Stimulated activated CD8-positive, alpha-beta memory T cell treated with anti-CD3 and anti-CD28 coated beads, Interleukin-15, amount 100 ng/mL, for 48 hours (primary cell): ENCODE measurements at places on chromosomes 3 and 15.

GRCh38 chr3:188286087-188286513, 132.1 kb downstream of the LPP start:
- no peak for DNase-seq

GRCh38 chr3:23376516-23377248, 173.6 kb downstream of the UBE2E2 start:
- DNase-seq: no peak

DNA sequence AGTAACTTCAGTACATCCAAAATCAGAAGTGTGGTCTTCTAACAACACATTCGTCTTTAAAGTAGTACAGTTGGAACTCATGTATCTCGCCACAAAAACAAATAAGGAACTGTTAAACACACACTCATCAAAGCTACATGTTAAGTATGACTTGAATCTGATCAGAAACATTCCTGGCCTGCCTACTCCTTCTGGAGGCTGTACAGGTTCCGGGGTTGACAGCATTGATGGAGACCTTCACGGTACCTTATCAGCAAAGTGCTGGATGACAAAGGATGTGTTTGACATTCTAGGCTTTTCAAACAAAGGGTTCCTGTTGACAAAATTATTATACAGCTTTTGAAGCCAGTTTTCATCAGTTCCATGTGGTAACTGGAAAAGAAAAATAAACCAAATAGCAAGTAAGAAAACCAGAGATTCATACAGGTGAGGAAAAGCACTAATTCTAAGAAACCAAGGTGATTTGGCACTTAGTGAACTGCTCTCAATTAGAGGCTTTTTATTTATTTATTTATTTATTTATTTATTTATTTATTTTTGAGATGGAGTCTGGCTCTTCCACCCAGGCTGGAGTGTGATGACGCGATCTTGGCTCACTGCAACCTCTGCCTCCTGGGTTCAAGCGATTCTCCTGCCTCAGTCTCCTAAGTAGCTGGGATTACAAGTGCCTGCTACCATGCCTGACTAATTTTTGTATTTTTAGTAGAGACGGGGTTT, 44.3 kb downstream of the MYO5C start:
- no peak for DNase-seq

DNA sequence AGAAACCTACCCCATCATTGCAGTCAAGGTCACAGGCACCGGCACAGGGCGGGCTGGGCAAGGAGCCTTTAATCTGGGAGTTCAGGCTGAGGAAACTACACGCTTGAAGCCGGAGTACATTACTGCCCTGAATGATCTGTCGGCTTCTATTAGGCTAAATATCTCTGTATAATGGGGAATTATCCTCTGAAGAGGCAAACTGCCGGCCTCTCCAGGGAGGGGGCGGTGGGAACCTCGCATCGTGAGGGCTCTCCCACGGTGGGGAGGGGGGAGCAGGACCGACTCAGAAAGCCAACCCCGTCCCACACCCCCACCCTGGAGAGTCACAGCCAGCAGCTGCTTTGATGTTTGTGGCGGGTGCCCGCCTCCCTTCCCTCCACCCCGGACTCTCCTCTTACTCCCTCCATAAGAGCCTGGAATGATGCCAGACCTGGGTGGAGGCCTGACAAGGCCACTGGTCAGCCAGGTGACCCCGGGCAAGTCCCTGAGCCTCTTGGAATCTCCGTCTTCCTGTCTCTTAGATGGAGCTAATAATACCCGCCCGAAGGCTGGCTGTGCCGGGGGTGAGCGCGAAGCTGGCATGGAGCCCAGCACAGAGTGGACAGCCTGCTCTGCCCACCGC, 63.4 kb upstream of the LINGO1 start:
- no peak for DNase-seq

- no peak for DNase-seq
These were observed 945 bp downstream of the MST1R start for GRCh38 chr3:49902511-49903345.
